Renal cortical epithelial cell (primary cell): ENCODE measurements at places on chromosomes 2 and 18. TPM values are rescaled to one million over a fixed set of nuclear protein-coding genes. Genes with fewer than 3 reads are reported as not detected.

DNA sequence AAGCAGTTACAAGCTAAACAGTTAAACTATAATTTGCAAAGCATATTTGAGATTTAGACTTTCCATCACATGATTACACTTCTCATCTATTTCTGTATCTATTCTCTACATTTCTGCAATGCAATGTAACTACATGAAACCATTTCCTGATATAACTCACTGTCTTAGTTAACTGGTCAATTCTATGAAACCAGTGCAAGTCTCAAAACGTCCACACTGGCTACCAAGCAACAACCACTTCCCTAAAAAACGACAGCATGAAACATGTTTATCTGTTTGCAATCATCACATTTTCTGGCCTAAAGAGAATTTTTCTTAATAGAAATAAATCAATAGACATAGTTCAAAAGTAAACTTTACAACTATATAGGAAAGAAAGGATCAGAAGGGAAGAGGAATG, 17.4 kb downstream of the FECH start:
- no peak for DNase-seq

- no peak for DNase-seq
These were observed 41.6 kb upstream of the TMEM177 start for GRCh38 chr2:119637371-119637770.

- no peak for DNase-seq
These were observed 3.5 kb downstream of the MEIS1 start for GRCh38 chr2:66438498-66438833.

DNA sequence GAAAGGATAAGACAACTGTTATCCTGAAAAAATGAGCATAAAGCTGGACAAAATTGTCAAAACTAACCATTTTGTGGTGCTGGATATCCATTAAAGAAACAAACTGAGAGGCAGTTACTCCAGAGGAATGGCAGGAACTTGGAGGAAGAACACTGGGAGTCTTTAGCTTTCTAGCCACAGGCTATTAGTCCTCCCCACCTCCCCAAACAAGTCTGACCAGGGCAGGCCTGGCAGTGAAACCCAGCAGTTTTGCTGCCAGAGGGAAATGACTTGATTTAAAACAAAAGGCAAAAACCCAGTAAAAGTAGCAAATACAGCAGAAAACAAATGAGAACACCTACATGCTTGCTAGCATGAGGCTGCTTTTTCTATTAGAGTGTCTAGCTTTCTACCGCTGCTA, 34.9 kb downstream of the OSBPL1A start:
- peak; percentile 21 for DNase-seq

- peak; percentile 78 for DNase-seq
These were observed 41.6 kb downstream of the LRRC30 start for GRCh38 chr18:7272311-7273049.

DNA sequence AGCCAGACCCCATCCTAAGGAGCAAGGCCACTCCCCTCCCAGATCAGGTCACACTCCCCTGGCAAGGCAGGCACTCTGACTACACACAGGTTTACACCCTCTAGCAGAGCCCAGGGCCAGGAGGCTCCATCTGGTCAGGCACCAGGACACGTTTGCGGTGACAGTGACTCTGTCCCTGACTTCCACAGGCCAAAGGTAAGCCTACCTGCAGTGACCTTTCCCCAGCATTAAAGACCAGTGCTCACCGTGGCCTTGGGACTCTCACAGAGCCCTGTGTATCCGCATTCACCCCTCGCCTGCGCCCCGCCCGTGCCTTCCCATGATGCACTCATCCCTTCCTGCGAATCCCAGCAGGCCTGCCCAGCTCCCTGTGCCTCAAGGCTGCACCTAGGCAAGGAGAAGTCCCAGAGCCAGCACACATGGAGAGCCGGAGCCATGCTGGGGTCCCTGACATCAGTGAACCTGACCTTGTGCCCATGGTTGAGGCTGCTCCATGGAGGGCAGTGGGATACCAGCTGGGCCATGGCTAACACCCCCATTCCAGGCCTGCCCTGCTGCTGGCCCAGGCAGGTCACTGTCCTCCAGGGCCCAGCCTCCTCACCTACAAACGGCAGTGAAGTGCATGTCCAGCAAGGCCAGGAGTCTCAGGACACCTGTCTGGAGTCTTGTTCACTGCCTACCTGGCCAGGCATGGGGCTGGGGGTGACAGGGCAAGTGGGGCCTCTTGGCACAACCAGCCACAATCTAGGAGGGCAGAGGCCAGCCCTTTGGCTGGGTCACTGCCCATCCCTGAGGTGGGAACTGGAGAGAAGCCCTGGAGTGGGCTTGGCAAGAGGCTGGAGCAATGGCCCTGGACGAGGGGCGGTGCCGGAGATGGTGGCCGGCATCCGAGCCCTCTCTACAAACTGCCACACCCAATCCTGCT, 3.0 kb downstream of the NEURL3 start:
- no peak for DNase-seq

DNA sequence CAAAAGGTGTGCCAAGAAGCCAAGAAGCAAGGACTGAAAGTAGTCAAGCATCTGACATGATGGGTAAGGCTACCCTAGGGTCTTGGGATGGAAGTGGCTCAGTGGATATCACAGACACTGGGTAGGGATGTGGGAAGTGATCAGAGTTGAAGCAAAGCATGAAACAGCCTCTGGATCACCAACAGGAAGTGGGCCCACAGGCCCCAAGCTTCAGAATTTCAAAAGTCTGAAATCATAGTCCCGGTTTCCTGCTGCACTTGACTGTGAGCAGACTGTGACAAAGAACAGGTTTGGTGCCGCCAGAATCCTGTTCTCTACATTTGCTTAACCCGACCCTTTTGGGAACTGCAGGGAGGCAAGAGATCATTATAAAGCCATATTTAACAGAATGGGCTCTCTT, 57.4 kb downstream of the SP100 start:
- DNase-seq, result no peak

DNA sequence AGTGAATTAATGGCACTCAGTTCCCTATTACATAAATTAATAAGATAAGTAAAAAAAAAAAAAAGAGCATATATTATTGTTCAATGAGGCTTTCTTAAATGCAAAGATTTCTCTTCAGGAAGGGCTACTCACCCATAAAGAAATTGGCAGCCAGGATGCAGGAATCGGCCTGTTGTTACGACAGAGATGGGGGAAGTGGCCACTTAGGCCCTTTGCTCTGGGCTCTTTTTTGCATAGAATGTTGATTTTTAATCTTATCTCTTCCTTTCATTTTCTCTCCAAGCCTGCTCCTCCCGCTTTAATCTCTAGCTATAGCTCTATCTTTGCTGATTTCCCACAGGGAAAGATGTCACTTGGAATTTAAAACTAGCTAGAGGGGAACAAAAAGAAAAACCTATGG, 391.8 kb upstream of the CRIM1 start:
- no peak for DNase-seq

DNA sequence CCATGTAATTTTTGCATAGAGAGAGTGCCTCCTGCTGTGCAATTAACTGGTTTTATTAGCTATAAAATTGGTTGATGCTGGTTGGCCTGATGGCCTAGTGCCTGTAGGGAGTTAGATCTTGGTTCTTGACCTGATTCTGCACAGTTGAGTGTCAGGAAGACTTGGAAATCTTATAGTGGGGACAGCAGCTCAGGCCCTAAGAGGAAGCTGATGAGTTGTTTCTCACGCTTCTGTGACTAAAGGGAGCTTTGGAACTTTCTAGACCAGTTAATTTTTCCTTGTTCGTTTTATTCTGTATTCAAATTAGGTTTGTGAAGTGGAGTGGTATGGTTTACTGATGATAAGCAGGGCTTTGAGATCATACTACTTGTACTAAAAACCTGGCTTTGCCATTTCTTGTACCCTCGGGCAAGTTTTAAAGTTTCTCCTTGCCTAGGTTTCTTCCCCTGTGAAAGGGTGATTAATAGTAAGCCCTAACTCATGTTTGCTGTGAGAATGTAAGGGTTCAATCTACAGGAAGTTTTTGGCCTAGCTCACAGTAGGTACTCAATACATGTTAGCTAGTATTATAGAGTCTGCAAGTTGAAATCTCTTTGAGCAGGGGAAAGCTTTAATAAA, 82.1 kb downstream of the MAP3K20 start:
- DNase-seq, result no peak

DNA sequence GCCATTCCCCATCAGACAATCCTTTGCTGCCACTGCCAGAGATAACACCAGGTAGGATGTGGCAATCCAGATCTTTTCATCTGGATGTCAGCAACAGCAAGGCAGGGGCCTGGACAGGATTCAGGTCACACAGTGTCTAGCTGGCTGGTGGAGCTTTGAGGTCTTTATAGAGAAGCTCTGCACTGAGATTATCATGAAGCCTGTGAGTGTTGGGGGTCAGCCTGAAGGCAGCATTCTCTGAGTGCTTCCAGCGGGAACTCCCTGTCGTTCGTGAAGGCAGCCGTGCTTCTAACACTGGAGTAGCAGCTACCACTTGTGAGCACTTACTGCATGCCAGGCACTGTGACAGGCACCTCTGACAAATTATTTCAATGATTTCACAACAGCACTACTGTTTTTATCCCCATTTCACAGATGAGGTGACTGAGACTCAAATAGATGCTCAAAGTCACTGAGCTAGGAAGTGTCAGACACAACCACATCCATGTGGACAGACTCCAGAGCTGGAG, 85.7 kb downstream of the SEMA4F start:
- no peak for DNase-seq

- no peak for DNase-seq
These were observed 24.2 kb upstream of the PTPN4 start for GRCh38 chr2:119735565-119735964.

WDR54 gene
- total RNA-seq, result 39.5 and 56.6 TPM in 2 replicates

TEKT4 gene
- 0.10 TPM in 1 of 2 replicates, not detected in the other for total RNA-seq

ACADL gene
- total RNA-seq, result 0.17 and 3.8 TPM in 2 replicates

TBR1 gene
- under 0.01 TPM in 1 of 2 replicates, not detected in the other for total RNA-seq

EGR4 gene
- total RNA-seq, result not detected in 2 replicates

SLC16A14 gene
- total RNA-seq, result 0.17 and 1.8 TPM in 2 replicates
